Activated naive CD8-positive, alpha-beta T cell treated with anti-CD3 and anti-CD28 coated beads for 36 hours (primary cell): ENCODE measurements at places on chromosomes 7 and 10. TPM values are rescaled to one million over a fixed set of nuclear protein-coding genes. Genes with fewer than 3 reads are reported as not detected.
A peak's percentile ranks its signal among the peaks of the same experiment; 100 is the strongest.

The RPEL1 gene
- not detected for total RNA-seq

The MRPL32 gene
- 96.8 TPM for total RNA-seq

The HOXA7 gene
- total RNA-seq, result not detected

The PDAP1 gene
- 214 TPM for total RNA-seq

The GJD4 gene
- not detected for total RNA-seq

The SPAM1 gene
- total RNA-seq, result not detected

The LRRC18 gene
- not detected for total RNA-seq

GRCh38 chr10:129971381-129972144 lies 7.5 kb upstream of the EBF3 start:
- no peaks in the 10 kb centered on the region for H3K36me3 ChIP-seq
- H3K27ac ChIP-seq, result no peak overlapping the region
- H3K27me3 ChIP-seq, result peaks cover 85% of the 10 kb centered on the region
- DNase-seq, result peak; percentile 73
- H3K4me3 ChIP-seq, result peak overlapping the region; percentile 44
- H3K4me1 ChIP-seq, result peaks cover 18% of the 10 kb centered on the region

DNA sequence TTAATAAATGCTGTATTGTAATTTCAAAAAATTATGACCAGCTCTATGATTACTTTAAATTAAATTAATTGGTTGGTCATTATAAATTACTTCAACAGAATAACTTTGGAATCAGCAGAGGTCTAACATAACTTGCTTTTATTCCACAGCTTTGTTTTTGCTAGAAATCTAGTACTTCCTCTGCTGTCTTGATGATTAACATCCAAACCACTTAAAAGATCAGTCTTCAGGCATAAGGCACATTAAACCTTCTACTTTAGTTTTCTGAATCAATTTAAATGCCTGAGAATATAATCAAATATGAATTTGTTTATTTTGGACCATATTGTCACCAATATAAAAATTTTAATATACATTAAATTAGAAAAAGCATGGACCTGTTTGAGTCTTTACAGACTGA lies 465.3 kb downstream of the ARL4A start:
- no peak overlapping the region for H3K27ac ChIP-seq
- H3K27me3 ChIP-seq, result peaks cover 4% of the 10 kb centered on the region
- no peak overlapping the region for H3K4me3 ChIP-seq
- H3K4me1 ChIP-seq, result peaks cover 2% of the 10 kb centered on the region
- no peaks in the 10 kb centered on the region for H3K36me3 ChIP-seq
- DNase-seq, result no peak

- H3K36me3 ChIP-seq, result no peaks in the 10 kb centered on the region
- H3K4me3 ChIP-seq, result no peak overlapping the region
- DNase-seq, result no peak
- H3K27ac ChIP-seq, result no peak overlapping the region
- no peaks in the 10 kb centered on the region for H3K4me1 ChIP-seq
These were observed 315.8 kb upstream of the TPK1 start for GRCh38 chr7:145151676-145152075.

DNA sequence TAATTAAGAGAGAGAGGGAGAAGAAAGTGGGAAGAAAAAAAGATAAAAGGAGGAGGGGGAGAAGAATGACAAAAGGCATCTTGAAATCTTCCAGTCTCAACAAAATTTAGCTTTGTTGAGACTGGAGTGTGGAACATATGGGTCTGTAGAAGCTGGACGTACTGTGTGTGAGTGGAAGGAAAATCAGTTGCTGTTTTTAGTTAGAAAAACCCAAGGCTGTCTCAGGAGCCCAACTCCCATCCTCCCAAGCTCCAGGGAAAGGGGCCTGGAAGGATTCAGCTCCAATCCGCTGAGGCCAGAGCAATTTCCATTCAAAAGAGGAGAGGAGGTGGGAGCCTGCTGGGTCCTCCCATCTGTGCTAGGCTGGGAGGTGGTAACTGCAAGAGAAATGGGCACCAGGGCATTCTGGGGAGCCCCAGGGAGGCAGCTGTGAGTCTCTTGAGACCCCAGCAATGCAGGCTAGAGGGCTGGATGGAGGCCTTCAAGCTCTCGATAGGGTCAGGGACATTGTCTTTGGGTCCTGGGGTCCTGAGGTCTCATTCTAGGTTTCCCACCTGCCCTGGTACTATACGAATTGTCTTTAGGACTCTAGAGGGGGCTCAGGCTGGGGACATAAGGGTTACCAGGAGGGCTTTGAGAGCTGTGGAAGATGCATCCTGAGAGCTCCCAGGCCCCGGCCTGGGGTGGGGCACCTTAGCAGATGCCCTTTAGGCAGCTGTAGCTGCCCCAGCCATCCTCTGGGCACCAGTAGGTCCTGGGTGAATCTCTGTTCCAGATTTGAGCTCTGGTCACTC lies 21.4 kb downstream of the ADCYAP1R1 start:
- no peaks in the 10 kb centered on the region for H3K36me3 ChIP-seq
- H3K4me1 ChIP-seq, result no peaks in the 10 kb centered on the region
- no peak for DNase-seq
- H3K27me3 ChIP-seq, result peaks cover 5% of the 10 kb centered on the region
- H3K4me3 ChIP-seq, result no peak overlapping the region

DNA sequence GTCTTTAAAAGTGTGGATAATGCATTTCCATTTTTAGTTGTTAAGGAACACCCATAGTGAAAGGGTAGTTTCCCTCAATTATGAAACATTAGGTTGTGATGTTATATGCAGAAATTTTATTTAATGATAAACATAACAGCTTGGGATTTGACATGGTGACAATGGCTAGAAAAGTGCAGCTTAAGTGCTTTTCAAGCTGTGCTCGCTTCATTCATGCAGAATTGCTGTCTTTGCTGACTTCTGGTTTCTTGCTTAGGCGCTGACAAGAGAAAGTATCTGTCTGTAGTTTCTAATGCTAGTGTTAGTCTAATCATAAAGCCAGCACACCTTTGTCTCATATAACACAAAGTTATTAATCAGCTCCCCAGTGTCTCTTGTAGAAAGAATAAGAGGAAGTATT lies 170.0 kb downstream of the ARL5B start:
- H3K4me3 ChIP-seq, result no peak overlapping the region
- DNase-seq, result no peak
- no peaks in the 10 kb centered on the region for H3K4me1 ChIP-seq

DNA sequence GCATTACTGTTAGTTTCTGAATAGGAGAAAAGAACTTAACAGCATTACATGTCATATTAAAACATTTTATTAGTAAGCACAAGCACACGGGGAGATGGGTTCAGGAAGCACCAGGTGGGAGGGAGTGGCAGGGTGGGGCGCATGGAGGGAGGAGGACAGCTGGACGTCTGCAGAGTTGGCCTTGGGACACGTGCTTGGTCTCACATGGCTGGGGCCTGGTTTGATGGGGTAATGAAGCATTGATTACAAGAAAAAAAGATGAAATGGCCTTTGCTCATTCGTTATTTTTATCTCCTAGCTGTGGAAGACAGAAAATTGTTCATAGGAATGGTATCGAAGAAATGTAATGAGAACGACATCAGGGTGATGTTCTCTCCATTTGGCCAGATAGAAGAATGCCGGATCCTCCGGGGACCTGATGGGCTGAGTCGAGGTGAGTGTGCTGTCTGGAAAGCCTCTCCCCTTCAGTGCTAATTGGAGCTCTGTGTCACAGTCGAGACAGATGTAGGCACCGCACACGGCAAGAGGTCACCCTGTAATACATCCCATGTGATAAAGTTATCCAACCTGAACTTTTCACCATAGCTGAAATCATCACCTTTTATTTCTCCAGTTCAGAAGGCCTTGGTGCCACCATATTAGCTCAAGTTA lies 239.9 kb downstream of the CELF2 start:
- no peak overlapping the region for H3K4me3 ChIP-seq
- peaks cover 70% of the 10 kb centered on the region for H3K4me1 ChIP-seq
- H3K36me3 ChIP-seq, result peaks cover 74% of the 10 kb centered on the region
- H3K27ac ChIP-seq, result peak overlapping the region; percentile 80
- DNase-seq, result no peak

- no peaks in the 10 kb centered on the region for H3K36me3 ChIP-seq
- no peak overlapping the region for H3K4me3 ChIP-seq
- no peaks in the 10 kb centered on the region for H3K27me3 ChIP-seq
- no peak for DNase-seq
- no peak overlapping the region for H3K27ac ChIP-seq
These were observed 45.4 kb downstream of the CALML3 start for GRCh38 chr10:5570007-5570655.

DNA sequence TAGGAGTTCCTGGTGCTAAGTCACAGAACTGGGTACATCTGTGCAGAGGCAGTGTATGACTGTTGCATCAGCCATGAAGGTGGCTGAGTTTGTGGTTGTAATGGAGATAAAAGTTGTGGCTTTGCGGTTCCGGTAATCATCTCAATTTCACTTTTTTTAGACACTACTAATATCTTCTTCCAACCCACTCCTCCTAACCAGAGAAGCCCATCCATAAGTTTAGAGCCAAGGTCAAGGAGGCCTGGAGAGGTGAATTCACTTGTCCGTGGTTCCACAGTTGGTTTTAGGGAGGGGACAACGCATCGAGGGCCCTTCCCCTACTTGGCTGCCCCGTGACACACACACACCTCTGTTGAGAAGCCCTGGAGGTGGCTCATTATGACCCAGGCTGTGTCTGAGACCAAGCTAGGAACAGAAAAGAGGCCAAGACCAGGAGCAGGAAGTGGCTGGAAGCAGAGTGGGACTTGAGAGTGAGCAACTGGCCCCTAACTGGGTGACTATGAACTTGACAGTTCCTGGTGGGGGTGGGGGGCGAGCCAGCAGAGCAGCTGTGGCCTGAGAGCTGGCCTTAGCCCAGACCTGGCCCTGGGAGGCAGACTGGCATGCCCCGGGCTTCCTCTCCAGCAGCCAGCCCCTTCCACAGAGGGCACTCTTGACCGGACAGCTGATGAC lies 66.8 kb upstream of the COL13A1 start:
- DNase-seq, result peak; percentile 39
- H3K4me1 ChIP-seq, result peaks cover 18% of the 10 kb centered on the region
- peaks cover 8% of the 10 kb centered on the region for H3K27me3 ChIP-seq
- H3K36me3 ChIP-seq, result no peaks in the 10 kb centered on the region

GRCh38 chr10:21372651-21373410 lies 152.7 kb downstream of the SKIDA1 start:
- peaks cover 10% of the 10 kb centered on the region for H3K4me1 ChIP-seq
- no peaks in the 10 kb centered on the region for H3K27me3 ChIP-seq
- DNase-seq, result peak; percentile 24
- peak overlapping the region; percentile 45 for H3K4me3 ChIP-seq
- no peaks in the 10 kb centered on the region for H3K36me3 ChIP-seq

- H3K27ac ChIP-seq, result no peak overlapping the region
- DNase-seq, result no peak
- no peaks in the 10 kb centered on the region for H3K36me3 ChIP-seq
- no peak overlapping the region for H3K4me3 ChIP-seq
These were observed 580.1 kb upstream of the AUTS2 start for GRCh38 chr7:69018200-69018599.

- no peak overlapping the region for H3K27ac ChIP-seq
- H3K27me3 ChIP-seq, result peaks cover 4% of the 10 kb centered on the region
- H3K36me3 ChIP-seq, result no peaks in the 10 kb centered on the region
- DNase-seq, result no peak
- peaks cover 5% of the 10 kb centered on the region for H3K4me1 ChIP-seq
- no peak overlapping the region for H3K4me3 ChIP-seq
These were observed 18.6 kb upstream of the ZMIZ2 start for GRCh38 chr7:44729949-44730590.

- no peak overlapping the region for H3K27ac ChIP-seq
- DNase-seq, result no peak
- no peaks in the 10 kb centered on the region for H3K4me1 ChIP-seq
- no peaks in the 10 kb centered on the region for H3K27me3 ChIP-seq
- no peaks in the 10 kb centered on the region for H3K36me3 ChIP-seq
These were observed 321.6 kb upstream of the LRRTM3 start for GRCh38 chr10:66604195-66604594.

DNA sequence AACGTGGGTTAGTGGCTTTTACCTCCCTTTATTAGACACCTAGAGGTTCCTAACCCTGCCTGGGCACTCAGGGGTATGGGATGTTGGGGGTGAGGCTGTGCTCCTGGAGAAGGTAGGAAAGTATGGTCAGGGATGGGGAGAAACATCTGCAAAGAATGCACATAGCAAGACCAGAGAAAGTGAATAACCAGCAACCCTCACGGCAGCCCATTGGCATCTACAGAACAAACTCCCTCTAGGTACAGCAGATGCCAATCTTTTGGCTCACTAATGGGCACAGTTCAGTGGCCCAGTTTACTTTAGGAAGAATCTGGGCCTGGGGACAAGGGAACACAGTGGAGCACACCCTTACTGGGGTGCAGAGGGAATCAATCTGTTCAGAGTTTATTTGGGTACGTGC lies 143.9 kb downstream of the JAZF1 start:
- H3K36me3 ChIP-seq, result no peaks in the 10 kb centered on the region
- H3K4me3 ChIP-seq, result no peak overlapping the region
- no peak overlapping the region for H3K27ac ChIP-seq
- no peak for DNase-seq
- peaks cover 20% of the 10 kb centered on the region for H3K4me1 ChIP-seq

- H3K27ac ChIP-seq, result no peak overlapping the region
- H3K4me1 ChIP-seq, result no peaks in the 10 kb centered on the region
- no peak overlapping the region for H3K4me3 ChIP-seq
- no peaks in the 10 kb centered on the region for H3K36me3 ChIP-seq
- no peak for DNase-seq
These were observed 145.6 kb upstream of the SEMA3C start for GRCh38 chr7:81064426-81064825.

DNA sequence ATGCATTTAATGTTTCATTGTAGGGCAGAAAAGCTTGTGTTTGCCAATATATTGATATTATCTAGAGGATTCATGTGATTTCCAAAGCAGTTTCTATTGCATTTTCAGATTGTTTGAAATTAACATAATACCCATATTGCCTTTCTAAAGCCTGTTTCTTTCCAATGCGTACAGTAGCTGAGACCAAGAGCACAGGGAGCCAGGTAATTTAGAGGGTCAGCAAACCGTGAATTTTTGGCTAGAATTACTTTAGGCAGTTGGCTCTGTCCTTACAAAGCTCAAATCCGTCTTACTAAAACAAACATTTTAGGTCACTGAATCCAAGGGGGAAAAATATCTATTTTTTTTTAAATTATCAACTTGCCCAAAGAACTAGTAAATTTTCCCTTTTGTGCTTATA lies 604.9 kb upstream of the ADARB2 start:
- peaks cover 11% of the 10 kb centered on the region for H3K27me3 ChIP-seq
- no peaks in the 10 kb centered on the region for H3K4me1 ChIP-seq
- no peak overlapping the region for H3K4me3 ChIP-seq
- no peak for DNase-seq
- no peaks in the 10 kb centered on the region for H3K36me3 ChIP-seq

DNA sequence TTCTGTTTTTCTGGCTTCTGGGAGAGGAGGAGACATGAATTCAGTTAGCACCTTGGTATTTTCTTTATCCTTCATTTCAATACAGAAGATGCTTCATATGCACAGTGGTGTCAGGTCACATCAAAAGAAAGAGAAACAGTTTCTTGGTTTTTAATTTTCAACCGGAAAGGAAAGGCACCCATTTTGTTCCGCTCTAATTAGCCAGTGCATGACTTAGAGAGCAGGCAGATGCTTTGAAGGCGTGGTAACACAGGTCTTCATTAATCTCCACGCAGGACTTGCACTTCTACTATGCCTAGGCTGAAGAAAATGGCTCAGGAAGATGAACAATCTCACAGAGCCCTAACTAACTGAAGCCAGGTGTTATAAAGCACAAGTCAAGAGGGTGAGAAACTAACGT lies 70.4 kb upstream of the ATRNL1 start:
- DNase-seq, result no peak
- H3K27ac ChIP-seq, result no peak overlapping the region
- H3K36me3 ChIP-seq, result no peaks in the 10 kb centered on the region
- H3K4me3 ChIP-seq, result no peak overlapping the region
- no peaks in the 10 kb centered on the region for H3K27me3 ChIP-seq
